ENCODE measurements at places on chromosomes 16 and 17.

GRCh38 chr17:74773871-74774286 lies 2.3 kb downstream of the NAT9 start:
- no peak for DNase-seq

- no peak for DNase-seq
Observed at GRCh38 chr16:22317001-22317530, 19.9 kb downstream of the POLR3E start.

DNA sequence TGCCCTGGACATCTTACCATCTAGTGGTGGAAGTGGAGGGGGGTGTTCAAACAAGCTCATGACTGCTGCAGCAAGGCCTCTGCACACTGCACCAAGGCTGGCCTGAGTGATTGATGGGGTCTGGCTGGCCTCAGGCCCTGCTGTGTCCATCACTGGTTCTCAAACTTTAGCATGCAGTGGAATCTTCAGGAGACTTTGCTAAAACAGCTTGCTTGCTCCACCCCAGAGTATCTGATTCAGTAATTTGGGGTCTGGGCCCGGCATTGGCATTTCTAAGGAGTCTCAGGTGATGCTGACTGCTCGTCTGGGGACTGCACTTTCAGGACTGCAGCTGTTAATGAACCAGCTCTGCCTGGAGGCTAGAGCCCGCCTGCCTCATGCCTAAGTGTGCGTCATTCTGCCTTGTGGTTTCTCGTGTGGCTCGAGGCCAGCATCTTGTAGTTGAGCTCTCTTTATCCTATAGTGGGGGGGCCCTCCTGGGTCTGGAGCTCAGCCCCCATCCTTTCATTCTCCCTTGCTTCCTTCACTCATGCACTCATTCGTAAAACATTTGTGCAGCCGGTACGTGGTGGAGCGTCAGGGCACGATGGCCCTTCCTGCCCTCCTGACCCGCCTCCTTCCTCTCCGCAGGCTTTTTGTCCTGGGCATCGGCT lies 4.1 kb downstream of the MGAT5B start:
- no peak for DNase-seq

GRCh38 chr17:58302171-58302918 lies 21.6 kb upstream of the MPO start:
- DNase-seq, result no peak

- no peak for DNase-seq
Observed at GRCh38 chr16:73473713-73474112, 425.8 kb upstream of the ZFHX3 start.

GRCh38 chr17:73546114-73546513 lies 98.1 kb downstream of the SDK2 start:
- no peak for DNase-seq

DNA sequence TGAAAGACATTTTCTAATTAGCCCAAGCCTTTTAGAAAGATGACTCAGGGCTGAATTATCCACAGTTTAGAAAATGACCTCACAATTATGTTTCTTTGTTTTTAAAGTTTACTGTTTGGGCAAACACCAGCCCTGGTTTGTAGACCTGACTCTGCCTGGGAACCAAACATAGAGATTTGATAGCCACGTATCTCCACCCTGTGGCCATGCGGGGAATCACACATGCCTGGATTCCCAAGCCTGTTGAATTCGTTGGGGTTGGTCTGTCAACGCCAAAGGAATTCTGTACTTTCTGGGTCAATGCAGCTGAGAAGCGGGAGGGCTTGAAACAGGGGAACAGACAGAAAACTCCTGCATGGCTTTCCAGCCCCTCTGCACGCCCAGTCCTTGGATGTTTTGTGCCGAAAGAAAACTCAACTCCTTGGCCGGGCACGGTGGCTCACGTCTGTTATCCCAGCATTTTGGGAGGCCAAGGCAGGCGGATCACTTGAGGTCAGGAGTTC lies 26.9 kb downstream of the CD300A start:
- peak; percentile 70 for DNase-seq

GRCh38 chr16:1346422-1347285 lies 5.0 kb downstream of the TSR3 start:
- no peak for DNase-seq

DNA sequence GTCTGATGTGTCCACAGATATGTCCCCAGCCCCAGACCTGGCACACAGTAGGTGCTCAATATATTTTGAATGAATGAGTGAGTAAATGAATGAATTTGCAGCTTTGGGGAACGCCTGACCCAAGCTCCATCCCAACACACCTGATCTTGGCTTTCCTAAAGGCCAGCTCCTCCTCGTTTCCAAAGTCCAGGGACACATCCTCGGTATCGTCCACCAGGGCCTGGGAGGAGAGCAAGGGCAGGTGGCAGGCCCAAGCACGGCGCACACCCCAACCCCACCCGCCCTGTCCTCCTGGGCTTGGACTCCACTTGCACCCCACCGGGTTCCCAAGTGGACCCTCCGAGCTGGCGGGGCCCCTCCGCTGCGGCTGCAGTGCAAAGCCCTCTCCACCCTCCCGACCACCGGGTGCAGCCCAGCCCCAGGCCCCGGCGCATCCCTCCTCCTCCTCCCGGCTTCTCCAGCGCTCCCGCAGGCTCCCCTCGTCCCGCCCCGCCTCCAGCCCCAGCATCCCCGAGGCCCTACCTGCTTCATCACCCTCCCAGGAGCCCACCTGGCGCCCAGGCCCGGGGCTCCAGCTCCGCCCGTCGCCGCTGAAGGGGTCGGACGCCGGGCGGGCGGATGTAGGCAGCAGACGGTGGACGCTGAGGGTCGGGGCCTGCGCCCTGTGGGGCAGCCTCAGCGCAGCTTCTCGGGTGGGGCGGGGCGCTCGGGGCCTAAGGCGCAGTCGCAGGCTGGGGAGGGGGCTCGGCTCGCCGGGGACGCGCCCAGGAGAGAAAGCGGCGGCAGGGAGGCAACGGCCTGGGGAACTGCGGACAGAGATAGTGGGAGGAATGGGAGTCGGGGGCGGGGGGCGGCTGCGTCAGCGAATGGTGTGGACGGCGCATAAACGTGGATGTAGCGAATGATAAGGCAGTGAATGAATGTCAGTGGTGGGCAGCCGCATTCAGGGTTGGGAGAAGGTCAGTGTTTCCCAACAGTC lies at the start of gene TVP23A:
Gene TVP23A (minus strand): TSS at position 832 of the 979 bp plus-strand sequence. CDS start 301 bp downstream, at position 531.
- no peak for DNase-seq

DNA sequence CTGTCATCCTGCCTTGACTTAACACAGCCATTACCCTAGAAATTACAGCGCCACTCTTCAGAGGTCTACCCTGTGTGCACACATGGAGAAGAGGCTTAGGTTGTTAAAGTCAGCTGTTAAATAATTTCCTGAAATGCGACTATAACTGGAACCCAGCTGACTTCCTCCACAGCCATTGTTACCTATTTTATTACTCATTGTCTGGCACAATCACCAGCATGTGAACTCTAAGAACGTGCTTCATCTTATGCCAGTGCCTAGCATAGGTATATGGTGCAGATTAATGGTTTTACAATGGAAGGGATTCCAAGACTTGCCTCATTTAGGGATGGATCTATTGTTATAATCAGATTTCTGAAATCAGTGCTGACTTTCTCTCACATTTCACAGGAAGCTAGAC lies 11.9 kb downstream of the RDM1 start:
- no peak for DNase-seq

GRCh38 chr17:2083613-2084035 lies 28.7 kb downstream of the HIC1 start:
- DNase-seq, result no peak

GRCh38 chr16:47110939-47111338 lies 32.8 kb downstream of the NETO2 start:
- DNase-seq, result no peak

DNA sequence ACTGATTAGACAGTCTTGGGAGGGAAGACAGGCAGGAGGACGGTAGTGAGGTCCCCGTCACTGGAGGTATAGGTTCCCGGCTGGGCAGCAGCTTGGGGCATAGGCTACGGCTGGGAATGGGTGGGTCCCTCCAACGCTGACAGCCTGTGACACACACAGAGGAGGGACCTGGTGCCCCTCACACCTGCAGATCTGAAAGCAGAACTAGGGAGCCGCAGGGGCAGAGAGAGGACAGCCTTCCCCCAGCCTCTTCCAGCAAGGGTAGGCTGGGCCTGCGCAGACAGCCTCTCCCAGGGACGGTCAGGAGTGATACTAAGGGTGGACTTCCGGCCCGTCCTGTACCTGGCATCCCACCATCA lies 2.0 kb downstream of the P2RX1 start:
- DNase-seq, result no peak

GRCh38 chr16:71867939-71868338 lies 16.0 kb downstream of the ZNF821 start:
- DNase-seq, result peak; percentile 21

- no peak for DNase-seq
Observed at GRCh38 chr17:37510056-37510455, 20.4 kb downstream of the DUSP14 start.

- no peak for DNase-seq
Observed at GRCh38 chr16:50252082-50252611, 14.2 kb upstream of the ADCY7 start.

- no peak for DNase-seq
Observed at GRCh38 chr17:77332981-77333685, 192.4 kb downstream of the SEC14L1 start.

DNA sequence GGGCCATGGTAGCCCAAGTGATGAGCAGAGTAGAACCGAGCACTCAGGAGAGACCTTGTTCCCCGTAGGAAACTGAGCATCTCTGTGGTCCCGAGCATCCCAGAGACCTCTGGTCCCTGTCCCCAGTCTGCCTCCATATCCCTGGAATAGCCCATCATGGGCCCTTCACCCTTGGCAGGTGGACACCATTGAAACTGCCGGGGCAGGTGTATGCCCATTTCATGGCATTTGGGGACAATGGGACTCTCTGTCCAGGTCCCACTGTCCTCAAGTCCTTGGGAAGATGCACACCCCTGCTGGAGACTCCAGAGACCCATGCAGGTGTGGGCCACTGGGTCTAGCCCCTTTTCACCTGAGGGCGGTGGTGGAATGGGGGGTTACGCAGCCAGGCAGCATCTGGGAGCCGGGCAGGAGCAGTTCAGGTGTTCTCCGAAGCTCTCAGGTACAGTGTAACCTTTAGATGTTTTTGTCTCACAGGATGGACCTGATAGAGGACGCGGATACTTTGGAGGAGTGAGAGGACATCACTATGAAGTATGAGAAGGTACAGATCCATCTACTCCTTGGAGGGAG lies 75.9 kb downstream of the GOSR1 start:
- DNase-seq, result no peak

- DNase-seq, result no peak
Observed at GRCh38 chr17:75590314-75590761, 2.7 kb downstream of the MYO15B start.

DNA sequence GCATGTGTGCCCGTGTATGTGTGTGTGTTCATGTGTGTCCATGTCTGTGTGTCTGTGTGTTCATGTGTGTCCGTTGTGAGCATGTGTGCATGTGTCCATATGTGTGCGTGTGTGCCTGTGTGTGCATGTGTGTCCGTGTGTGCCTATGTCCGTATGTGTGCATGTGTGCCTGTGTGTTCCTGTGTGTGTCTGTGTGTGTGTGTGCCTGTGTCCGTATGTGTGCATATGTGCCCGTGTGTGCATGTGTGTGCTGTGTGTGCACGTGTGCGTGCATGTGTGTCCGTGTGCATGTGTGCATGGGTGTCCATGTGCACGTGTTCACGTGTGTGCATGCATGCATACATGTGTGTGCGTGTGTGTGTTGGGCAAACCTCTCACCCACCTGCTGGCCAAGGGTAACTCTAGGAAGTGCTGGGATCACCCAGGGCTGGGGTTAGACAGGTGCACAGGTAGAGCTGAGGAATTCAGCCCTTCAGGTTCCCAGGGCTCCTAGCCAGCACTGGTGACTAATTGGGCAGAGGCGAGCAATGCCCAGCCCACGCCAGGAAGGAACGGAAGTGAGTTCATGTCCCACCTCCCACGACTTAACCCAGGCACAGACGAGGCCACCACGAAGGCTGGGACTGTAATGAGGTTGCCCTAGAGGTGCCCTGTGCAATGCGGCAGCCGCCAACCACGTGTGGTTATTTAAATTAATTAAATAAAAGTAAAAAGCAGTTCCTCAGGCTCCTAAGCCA lies 8.2 kb upstream of the CSNK1D start:
- DNase-seq, result no peak

DNA sequence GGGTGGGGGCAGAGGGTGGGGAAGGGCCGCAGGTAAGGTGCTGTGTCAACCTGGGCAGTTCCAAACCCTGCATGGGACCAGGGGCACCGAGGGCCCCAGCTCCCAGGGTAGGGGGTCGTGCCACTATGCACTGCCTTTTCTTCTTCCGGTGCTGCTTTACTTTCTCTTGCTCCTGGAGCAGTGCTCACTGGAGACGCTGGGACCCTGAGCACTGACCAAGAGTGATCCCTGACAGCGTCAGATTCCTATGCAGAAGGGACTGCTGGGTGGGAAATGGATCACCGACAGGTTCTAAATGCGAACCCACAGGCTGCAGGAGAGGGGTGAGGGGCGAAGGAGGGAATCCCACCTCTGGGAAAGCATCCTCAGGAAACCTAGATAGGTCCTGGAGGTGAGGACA lies 470.1 kb downstream of the SOX9 start:
- DNase-seq, result no peak

GRCh38 chr16:78298986-78299385 lies 199.5 kb downstream of the WWOX start:
- no peak for DNase-seq

DNA sequence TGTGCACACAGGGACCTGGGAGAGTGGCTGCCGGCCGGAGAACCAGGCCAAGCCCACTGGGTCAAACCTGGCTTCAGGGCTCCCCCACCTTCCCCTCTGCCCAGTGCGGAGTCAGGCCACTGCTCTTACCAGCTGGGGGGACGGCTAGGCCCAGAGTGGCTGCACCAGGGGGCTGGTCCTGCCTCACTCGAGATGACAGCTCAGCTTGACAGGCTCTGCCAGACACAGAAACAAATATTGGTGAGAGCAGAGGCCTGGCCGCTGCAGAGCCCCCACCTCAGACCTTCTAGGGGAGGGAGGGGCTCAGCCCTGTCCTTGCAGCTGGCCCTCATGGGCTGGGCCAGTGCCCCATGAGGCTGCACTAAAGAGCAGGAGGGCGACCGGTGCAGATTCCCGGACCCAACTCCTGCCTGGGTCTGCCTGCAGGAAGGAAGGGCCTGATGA lies 4.5 kb downstream of the NUDT16L1 start:
- DNase-seq, result no peak
